ENCODE measurements at places on chromosomes 2 and 18.

GRCh38 chr2:76197428-76197827, 486.7 kb upstream of the GCFC2 start:
- DNase-seq, result no peak

DNA sequence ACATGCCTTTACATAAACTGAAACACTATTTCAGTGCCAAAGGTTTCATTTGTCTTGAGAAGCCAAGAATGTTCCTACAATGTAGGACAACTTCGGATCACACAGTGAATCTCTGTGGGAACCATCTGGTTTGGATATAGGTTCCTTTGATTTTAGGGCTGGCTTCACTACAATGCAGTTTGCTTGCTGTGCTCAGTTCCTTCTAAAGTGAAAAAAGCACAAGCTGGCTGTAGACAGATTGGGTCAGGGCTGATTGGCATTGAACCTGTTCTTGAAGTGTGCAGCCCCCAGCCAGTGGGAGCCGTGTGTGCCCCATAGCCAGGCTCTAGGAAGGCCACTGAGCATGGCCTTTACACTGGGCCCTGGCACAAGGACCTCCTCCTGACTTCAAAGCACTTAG, 167.9 kb upstream of the HNRNPA3 start:
- DNase-seq, result no peak

- DNase-seq, result no peak
Observed at GRCh38 chr2:43039376-43040080, 186.9 kb downstream of the ZFP36L2 start.

GRCh38 chr18:7696780-7697179, 129.7 kb downstream of the PTPRM start:
- no peak for DNase-seq

GRCh38 chr18:56711708-56712445, 60.7 kb downstream of the WDR7 start:
- DNase-seq, result no peak

GRCh38 chr2:120237491-120237902, 14.3 kb upstream of the TMEM185B start:
- no peak for DNase-seq

- no peak for DNase-seq
Observed at GRCh38 chr2:66566726-66567399, 131.9 kb downstream of the MEIS1 start.

DNA sequence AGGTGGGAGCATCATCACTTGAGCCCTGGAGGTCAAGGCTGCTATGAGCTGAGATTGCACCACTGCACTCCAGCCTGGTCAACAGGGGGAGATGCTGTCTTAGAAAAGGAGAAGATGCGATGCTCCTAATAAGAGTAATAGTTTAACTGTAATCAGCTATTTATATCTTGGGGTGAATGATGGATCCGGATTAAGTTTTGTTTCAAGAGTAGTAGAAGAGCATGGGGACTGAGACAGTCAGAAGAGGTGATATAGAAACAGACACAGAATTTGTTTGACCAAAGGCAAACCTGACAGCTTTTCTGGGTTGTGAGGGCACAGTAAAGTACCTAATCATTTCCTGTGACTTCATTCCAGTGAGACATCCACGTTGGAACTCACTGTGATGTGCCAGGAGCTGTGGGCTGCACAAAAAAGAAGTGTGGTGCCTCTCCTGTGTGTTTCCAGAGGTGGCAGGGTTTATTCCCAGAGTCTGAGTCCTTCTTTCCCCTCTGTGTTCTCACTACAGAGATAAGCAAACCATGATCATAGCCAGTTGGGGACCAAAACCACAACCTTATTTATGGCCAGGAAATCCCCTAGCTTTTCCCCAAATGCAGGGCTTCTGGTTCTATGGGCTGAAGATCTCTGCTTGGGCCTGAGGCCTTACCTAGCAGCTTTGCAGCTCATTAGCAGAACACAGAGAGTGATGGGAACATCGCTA, 113.7 kb downstream of the XRCC5 start:
- peak; percentile 11 for DNase-seq

- no peak for DNase-seq
Observed at GRCh38 chr2:39008665-39009064, 112.2 kb downstream of the SOS1 start.

All from activated naive CD8-positive, alpha-beta T cell treated with anti-CD3 and anti-CD28 coated beads, Interleukin-2, amount 50 U/mL, for 24 hours (primary cell).